ENCODE measurements at places on chromosomes 5 and 9.

DNA sequence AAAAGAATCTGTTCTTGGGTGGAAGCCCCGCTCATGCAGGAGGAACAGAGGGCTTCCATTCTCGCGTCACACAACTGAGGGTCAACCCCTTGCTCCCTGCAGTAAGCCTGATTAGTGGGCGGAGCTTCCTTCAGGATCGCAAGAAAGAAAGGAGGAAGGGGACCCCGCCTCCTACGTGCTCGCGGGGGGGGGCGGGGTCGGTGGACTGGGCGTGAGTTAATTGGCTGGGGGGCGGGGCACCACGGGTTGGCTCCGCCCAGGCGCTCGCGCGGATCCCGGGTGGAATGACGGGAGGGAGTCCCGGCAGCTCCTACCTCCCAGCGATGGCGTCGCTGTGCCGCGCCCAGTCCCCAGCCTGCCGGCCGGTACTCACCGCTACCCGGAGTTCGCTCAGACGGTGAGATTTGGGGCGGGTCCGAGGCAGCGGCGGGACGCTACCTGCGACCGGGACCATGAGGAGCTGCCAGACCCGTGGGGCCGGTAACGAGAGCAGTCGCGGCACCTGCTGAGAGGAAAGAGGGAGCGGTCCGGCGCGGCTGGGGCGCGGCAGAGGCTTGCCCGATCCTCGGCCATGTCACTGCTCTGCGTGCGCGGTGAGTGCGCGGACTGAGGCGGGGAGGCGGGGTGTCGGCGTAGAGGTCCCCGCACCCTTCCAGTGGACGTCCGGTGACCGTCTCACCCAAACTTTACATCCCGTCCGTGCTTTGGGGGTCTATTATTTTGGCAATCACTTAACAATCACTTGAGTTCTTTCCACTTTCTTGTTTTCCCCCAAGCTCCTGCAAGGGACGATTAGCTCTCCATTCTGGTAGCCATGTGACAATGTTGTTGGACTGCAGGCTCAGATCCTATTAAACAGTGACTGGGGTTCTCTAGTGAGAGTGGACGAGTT, at the start of gene UNC13B:
UNC13B (plus strand) TSS at position 297 of the 892 bp plus-strand sequence; CDS start at position 572, 275 bp downstream.
- DNase-seq: peak; percentile 84

- peak; percentile 40 for DNase-seq
These were observed 1037.3 kb upstream of the ACO1 start for GRCh38 chr9:31347082-31347617.

GRCh38 chr5:180599981-180600553, 8.8 kb upstream of the SCGB3A1 start:
- no peak for DNase-seq

DNA sequence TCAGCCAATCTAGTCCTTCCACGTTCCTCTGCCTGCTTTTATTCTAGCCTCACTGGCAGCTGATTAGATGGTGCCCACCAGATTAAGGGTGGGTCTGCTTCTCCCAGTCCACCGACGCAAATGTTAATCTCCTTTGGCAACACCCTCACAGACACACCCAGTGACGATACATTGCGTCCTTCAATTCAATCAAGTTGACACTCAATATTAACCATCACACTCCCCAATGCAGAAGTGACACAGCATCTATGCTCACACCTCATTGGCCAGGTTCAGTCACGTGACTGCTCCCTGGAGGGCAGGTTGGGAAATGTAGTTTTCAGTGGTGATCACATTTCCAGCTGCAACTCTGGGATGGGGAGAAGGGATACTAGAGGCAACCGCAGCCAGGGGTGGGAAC, 13.0 kb downstream of the SUSD3 start:
- no peak for DNase-seq

DNA sequence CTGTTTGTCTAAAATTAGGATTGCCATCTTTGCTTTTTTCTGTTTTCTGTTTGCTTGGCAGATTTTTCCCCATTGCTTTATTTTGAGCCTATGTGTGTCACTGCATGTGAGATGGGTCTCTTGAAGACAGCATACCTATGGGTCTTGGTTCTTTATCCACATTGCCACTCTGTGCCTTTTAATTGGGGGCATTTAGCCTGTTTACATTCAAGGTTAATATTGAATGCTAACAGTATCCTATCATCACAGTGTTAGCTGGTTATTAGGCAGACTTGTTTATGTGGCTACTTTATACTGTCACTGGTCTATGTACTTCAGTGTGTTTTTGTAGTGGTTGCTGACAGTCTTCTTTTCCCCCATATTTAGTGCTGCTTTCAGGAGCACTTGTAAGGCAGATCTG, 67.3 kb downstream of the ISOC1 start:
- DNase-seq: no peak

DNA sequence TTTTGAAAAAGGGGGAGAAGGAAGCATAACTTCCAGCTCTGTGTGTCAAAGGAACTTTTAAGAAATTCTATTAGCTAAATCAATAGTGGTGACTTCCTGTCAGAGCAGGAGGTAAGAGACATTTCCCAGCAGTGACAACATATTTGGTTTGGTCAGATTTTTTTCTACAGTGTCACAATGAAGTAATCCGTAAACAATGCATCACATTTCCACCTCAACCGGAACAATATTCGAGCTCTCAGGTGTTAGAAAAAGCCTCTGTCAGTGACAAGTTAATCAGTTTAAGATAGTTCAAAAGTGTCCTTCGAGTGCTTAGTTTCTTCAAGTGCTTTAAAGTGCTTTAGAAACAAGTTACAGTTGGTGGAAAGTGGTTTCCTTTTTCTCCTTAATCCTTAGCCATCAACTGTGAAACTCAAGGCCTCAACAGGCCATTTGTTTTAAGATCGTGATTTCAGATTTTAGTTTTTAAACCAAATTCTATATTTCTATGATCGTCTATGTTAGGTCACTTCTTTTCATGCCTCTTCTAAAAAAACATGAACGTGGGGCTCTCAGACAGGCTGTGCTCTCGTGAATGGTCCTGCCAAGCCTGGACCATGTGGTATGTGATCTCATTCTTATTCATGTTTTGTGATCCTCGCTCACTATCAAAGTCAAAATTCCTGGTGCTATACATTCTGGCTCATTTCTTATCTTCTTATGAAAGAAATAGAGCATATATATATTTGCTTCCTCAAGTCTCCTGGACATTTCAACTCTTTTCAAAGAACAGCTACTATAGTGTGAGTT, 181.9 kb upstream of the HMHB1 start:
- peak; percentile 4 for DNase-seq

GRCh38 chr5:80223561-80223960, 32.3 kb downstream of the SERINC5 start:
- no peak for DNase-seq

GRCh38 chr9:86908261-86908660, 39.0 kb downstream of the GAS1 start:
- no peak for DNase-seq

GRCh38 chr5:9712911-9713310, 82.8 kb upstream of the TAS2R1 start:
- DNase-seq: no peak

- no peak for DNase-seq
These were observed 113.6 kb upstream of the CLINT1 start for GRCh38 chr5:157972579-157972978.

DNA sequence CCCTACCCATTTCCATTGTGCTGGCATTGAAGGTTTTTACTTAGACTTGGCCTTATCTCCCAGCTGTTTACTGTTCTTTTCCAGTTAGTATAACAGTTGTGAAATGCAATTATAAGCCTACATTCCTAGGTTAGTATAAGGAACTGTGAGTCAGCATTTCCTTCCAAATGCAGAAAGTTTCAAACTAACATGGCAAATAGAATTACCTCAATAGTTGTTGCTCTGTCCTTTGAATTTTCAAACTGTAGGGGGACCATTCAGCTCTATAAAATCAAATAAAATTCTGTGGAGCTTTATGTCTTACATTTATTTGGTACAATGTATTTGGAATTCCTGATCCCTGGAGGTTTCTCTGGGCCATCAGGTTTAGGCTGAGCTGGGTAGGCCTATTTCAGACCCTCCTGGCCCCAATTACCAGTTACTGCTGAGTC, 47.2 kb downstream of the ARHGEF28 start:
- peak; percentile 48 for DNase-seq

- no peak for DNase-seq
These were observed 50.8 kb downstream of the WDR36 start for GRCh38 chr5:111142932-111143331.

DNA sequence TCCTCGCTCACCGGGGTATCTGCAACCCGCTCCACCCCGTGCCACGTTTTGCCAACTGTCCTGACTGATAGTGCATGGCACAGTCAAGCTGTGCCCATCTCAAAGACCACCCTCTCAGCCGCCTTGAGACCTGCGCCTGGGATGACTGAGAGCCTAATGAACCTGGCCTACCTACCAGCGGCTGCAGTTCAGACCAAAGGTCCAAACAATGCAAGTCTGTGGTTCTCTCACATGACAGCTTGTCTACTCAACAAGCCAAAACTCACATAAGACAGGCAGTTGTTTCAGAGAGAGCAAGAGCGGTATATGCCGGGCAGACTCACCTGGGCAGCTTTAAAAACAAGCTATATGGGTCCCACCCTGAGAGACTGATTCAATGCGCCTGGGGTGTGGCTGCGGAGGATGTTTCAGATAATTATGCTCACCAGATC, 70.5 kb downstream of the EPB41L4B start:
- no peak for DNase-seq

DNA sequence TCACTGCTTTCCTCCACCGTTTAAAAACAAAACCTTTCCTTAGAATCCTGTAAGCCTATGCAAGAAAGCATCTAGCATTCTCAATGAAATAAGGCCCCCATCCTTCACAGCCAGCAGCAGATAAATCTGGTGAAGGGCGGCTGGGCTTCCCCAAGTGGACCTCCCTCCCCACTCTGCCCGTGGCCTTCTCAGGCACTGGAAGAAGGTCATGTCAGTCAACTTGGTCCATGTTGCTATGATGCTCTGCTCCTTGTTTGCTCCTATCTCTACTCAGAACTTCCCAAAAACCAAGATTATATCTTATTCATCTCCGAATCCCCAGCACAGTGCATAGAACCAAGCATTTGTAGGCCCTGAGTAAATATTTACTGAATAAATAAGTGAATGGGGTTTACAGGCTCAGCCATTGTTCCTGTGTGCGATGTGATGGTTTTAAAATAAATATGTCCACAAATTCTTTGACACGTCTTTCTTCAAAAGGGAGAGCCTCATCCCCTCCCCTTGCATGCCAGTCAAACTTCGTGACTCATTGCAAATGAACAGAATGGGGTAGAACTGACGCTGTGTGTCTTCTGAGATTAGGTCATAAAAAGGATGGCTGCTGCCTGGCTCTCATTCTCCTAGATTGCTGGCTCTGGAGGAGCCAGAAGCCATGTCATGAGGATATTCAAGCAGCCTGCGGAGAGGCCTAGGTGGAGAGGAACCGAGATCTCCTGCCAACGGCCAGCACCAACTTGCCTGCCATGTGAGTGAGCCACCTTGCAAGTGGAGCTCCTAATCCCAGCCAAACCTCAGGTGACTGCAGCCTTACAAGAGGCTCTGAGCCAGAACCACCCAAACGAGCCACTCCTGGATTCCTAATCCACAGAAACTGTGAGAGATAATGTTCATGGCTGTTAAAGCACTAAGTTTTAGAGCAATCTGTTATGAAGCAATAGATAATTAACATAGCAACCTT, 70.5 kb downstream of the MED27 start:
- no peak for DNase-seq

DNA sequence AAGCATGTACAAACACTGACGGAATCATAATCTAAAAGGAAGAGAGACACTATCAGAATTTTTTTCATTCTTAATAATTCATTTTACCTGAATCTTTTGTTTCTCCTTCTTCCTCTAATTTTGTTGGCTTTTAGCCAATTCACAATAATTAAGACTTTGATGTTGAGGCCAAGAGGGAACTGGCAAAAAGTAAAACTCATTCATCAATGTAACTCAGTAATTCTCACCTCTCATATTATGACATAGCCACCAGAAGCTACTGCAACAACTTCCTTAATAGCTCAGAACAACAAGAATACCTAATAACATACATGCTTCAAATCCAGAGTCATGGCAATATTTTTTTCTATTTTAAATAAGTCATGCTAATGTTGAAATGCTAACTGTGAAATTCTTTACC, 64.5 kb downstream of the MCTP1 start:
- DNase-seq: no peak

GRCh38 chr5:142688281-142688989, 2.5 kb upstream of the FGF1 start:
- no peak for DNase-seq

DNA sequence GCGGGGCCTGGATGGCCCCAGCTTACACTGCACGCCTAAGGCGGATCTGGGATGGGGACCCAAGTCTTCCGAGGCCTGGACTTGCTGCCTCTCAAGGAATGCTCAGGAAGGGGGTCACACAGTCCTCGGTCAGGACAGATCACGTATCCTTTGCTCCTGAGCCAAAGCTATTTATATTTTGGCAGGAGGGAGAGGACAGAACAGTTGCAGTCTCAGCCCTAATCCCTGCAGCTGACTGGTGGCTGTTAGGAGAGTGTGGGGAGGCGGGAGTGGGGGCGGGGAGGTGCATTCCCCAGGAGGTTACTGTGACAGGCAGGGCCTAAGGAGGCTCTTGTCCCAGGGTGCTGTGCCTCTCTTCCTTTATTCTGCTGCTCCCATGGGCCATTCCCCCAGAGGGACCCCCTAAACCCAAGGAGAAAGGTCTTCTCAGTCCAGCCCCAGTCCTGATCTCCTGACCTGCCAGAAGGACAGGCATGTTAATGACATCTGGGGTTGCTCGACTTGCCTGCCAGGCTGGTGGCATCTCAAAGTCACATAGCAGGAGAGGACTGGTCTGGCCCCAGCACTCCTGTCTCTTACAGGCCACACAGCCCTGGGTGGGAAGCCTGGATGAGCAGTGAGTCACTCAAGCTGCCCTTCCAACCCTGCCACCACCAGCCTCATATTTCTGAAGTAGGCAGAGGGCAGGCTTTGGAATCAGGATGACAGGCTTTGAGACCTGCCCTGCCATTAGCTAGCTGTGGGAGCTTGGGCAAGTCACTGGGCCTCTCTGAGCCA, 51.9 kb downstream of the COL27A1 start:
- DNase-seq: peak; percentile 61

GRCh38 chr5:11191673-11192072, 430.6 kb upstream of the DAP start:
- DNase-seq: no peak

Data from ACHN (cell line).